ENCODE measurements at places on chromosomes 13 and 19. TPM values are rescaled to one million over a fixed set of nuclear protein-coding genes. Genes with fewer than 3 reads are reported as not detected.

Gene OSCAR
- total RNA-seq = under 0.01 TPM

Gene CYP2A6
- not detected for total RNA-seq

Gene TEX26
- total RNA-seq = not detected

Gene PVR
- 122 TPM for total RNA-seq

Gene PPP5C
- total RNA-seq = 97.8 TPM

Gene AXL
- 142 TPM for total RNA-seq

All from myometrial cell (primary cell).